ENCODE measurements at places on chromosomes 3 and 15.

- no peak for DNase-seq
Measured at GRCh38 chr15:64110950-64111678, 15.3 kb downstream of the SNX1 start.

DNA sequence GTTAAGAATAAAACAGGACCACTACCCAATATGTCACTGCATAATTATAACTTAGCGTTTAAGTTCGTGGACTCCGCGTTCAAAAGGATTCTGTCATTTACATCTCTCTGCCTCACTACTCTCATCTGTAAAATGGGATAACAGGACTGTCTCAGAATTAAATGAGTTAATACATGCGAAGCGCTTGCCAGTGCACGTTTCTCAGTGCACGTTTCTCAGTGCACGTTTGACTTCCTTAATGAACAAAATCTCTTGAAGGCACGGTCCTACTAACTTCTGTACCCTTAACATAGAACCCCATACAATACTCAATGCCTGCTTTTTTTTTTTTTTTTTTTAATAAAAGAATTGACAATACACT is 499 bp downstream of the RABL3 start:
- DNase-seq = no peak

DNA sequence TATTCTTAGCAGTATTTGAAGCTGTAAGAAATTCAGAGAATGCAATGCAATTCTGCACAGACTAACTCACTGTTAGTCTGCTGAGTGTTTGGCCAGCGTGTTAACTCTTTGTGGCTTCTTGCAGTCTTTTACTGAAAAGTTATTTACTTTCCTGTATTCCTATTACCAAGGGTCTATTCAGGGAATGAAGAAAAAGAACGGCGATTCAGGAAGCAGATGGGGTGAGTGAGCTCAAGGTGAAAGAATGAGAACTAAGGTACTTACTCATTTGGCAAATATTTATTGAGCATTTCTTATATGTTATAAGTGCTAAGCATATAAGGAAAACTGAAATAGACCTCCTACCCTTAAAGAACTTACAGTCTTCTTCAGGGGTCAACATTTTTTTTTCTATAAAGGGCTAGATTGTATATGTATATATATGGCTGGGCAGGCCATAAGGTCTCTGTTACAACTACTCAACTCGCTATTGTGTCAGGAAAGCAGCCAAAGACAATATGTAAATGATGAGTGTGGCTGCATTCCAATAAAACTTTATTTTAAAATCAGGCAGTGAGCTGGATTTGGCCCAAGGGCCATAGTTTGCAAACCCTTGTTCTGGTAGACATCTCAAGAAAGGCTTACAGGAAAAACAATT is 271.9 kb upstream of the GADL1 start:
- DNase-seq = no peak

GRCh38 chr3:36297195-36297594 is 83.1 kb upstream of the STAC start:
- DNase-seq = no peak

- no peak for DNase-seq
Measured at GRCh38 chr3:111336511-111336910, 205.5 kb upstream of the CD96 start.

- no peak for DNase-seq
Measured at GRCh38 chr3:88189361-88189810, 39.6 kb downstream of the C3orf38 start.

- DNase-seq = no peak
Measured at GRCh38 chr3:74897006-74897405, 282.5 kb upstream of the CNTN3 start.

DNA sequence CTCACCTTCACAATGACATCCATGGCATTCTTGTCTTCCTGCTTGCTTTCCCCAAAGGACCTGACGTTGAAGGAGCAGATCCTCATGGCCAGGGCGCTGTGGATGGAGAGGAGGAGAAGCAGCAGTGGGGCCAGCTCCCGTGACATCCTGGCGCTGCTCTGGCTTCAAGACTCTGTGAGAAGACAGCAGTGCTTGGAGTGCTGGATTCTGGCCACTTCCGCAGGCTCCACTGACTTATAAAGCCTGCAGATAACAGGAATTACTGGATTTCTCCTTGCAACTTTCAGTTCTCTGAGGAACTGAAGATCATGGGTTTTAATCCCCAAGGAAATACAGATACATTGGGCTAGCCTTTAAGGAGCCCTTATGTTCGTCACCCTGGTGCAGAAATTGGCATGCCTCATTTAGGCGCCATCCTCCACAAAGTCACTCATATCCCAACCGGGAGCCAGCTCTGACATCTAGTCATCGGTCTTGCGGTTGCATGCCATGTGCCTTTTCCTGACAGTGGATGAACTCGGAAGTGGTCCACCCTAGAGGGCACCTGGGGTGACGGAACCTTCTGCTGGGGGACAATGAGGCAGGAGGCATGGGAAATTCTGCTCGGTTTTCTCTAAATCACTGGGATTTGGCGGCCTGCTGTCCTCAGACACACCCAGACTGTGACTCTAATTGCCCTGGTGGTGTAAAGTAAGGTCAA is at the start of gene DNASE1L3:
TSS of gene DNASE1L3 (minus strand) at position 212 of the 700 bp plus-strand sequence. CDS start at position 146, 66 bp downstream.
- DNase-seq = no peak

DNA sequence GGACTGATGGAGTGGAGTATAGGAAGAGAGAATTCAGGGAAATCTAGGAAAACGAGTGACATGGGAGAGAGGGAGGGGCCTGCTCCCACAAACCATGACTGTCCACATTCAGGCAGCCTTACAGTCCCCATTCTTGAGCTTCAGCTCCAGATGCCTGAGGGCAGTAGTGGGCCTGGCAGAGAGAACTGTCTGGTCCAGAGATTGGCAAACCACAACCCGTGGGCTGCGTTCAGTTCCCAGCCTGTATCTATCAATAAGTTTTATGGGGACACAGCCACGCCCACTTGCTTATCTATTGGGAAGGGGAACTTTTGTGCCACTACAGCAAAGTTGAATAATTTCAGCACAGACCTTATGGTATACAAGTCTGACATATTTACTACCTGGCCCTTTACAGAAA is 63.8 kb downstream of the SLCO2A1 start:
- no peak for DNase-seq

GRCh38 chr3:157354722-157355121 is 81.9 kb upstream of the PTX3 start:
- DNase-seq = no peak

- DNase-seq = no peak
Measured at GRCh38 chr15:88401996-88402656, 65.1 kb downstream of the MRPL46 start.

GRCh38 chr3:9909221-9910013 is 6.8 kb downstream of the IL17RE start:
- no peak for DNase-seq

DNA sequence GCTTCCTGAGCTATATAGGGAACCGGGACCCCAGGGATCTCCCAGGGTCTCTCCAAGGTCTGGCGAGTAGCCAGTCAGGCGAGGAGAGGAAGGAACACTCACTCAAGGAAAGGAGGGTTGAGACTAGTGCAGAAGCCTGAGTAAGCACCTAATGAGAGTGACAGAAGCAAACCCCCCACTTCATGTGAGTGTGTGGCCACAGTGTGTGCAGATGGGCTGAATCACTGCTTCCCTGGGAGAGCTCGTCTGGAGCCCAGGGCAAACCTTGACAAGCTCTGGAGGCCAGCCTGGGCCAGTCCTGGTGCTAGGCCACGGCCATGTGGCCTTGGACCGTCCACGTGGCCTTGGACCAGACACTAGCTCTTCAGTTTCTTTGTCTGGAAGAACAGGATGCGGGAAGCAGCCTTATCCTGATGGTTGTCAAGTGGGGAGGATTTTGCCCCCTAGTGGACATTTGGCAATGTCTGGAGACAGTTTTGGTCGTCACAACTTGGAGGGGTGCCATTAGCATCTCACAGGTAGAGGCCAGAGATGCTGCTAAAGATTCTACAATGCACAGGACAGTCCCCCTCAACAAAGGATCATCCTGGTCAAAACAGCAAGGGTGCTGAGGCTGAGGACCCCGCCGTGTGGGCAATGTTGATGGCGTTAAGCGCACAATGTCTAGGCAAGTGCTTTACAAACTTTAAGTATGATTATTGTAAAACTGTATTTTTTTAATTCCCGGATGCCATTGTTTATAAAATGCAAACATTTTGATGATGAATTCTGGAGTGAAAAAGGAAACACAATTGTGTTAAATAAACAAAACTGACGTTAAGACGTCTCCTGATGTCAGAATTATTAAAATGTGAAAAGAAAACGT is 34.8 kb upstream of the CTSH start:
- peak; percentile 49 for DNase-seq

- no peak for DNase-seq
Measured at GRCh38 chr3:160583451-160583850, 18.1 kb upstream of the KPNA4 start.

DNA sequence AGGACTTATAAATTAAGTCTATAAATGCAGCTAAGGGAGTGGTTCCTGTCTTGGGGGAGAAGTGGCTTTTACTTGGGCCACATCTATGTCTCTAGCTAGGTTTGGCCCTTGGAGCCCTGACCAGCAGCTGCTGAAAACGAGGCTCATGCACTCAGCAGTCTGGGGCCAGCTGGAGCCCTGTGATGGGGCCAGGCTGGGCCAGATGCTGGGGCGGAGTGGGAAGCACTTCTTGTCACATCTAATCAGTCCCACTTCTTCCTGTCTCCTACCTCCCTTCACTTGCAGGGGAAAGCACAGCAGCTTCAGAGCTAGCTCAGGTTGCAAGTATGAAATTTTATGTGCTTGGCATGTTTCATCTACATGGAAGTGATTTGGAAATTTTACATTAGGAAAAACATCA is 209.9 kb upstream of the ROPN1 start:
- DNase-seq = no peak

- no peak for DNase-seq
Measured at GRCh38 chr3:86930181-86930580, 60.8 kb downstream of the VGLL3 start.

- no peak for DNase-seq
Measured at GRCh38 chr15:74320352-74321247, 46.8 kb downstream of the CYP11A1 start.

- no peak for DNase-seq
Measured at GRCh38 chr3:172383306-172383796, 64.9 kb downstream of the GHSR start.

GRCh38 chr3:184954251-184954650 is 142.3 kb downstream of the VPS8 start:
- no peak for DNase-seq

GRCh38 chr3:4633078-4634004 is 140.2 kb downstream of the ITPR1 start:
- DNase-seq = peak; percentile 27

DNA sequence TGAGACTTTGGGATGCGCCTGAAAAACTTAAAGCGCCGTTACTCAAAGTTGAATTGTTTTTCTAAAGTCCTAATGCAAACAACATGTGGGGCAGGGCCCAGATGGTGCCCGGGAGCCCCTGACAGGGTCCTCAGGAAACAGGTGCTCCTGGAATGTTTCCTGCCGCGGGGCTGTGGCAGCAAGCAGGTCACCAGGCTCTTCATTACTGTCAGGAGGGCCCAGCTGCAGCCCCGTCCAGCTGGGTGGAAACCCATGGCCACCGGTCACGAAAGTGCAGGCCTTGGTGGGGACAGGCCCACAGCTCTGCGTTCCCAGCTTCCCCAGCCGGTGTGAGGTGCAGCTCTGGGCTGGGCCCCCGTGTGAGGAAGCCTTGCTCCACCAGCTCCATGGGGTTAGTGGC is 63.9 kb upstream of the GATA2 start:
- no peak for DNase-seq

- DNase-seq = no peak
Measured at GRCh38 chr15:28923726-28924280, 38.0 kb downstream of the APBA2 start.

GRCh38 chr3:123719862-123720453 is 135.1 kb upstream of the HACD2 start:
- DNase-seq = peak; percentile 90

DNA sequence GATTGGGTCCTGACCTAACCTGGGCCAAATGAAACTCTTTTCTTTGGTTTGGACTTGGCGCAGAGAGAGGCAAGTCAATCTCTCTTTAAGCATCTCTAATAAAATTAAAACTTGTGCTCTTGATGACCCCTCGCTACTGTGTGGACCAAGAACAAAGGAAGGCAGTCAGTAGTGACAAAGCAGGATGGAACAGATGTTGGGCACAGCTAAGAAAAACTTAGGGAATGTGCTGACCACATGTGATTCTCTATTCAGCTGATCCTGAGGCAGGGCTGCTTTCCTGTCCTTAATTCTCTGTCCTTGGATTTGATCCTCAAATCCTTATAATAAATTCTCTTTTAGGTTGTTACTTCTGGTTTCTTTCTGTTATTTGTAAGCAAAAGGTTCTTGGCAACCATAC is 259.9 kb downstream of the ZIC1 start:
- no peak for DNase-seq

DNA sequence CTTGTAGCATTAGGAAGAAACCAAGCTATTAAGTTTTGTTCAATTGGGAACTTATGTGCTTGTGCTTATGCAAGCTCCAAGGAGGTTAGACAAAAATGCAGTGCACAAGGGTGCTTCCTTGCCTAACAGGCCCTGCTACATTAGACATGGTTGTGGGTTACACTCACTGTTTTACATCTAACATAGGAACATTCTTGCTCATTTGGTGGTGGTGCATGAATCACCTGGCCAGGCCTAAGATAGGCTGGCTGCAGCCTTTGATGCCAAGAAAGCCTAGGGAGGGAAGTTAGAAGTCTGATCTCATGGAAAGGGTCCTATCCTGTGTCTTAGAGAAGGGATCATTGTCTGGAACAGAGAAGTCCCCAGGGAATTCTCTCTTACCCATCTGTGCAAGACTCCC is 43.5 kb downstream of the CA12 start:
- DNase-seq = no peak

GRCh38 chr15:32824777-32825176 is 107.0 kb downstream of the GREM1 start:
- no peak for DNase-seq

GRCh38 chr3:22045882-22046281 is 294.9 kb upstream of the ZNF385D start:
- DNase-seq = peak; percentile 15

DNA sequence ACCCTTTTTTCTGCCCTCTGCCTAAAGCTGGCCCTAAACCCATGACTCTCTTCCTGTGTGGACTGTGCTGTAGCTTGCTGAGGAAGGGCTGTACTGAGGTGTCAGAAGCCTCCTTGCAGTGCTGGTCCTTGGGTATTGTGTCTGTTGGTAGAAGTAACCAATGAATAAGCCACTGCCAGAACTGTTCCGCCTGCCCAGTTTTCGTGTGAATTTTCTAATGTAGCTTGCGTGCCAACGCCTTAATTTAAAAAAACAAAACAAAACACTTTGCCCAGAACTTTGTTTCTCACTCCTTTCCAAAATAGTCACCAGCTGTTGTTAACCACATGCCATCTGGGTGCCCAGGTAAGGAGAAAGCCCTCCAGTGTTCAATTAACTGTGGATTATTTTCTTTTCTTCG is 101.9 kb downstream of the KLHL25 start:
- DNase-seq = no peak

All from NCI-H1105 (cell line).